ENCODE measurements at places on chromosomes 16 and 17.

DNA sequence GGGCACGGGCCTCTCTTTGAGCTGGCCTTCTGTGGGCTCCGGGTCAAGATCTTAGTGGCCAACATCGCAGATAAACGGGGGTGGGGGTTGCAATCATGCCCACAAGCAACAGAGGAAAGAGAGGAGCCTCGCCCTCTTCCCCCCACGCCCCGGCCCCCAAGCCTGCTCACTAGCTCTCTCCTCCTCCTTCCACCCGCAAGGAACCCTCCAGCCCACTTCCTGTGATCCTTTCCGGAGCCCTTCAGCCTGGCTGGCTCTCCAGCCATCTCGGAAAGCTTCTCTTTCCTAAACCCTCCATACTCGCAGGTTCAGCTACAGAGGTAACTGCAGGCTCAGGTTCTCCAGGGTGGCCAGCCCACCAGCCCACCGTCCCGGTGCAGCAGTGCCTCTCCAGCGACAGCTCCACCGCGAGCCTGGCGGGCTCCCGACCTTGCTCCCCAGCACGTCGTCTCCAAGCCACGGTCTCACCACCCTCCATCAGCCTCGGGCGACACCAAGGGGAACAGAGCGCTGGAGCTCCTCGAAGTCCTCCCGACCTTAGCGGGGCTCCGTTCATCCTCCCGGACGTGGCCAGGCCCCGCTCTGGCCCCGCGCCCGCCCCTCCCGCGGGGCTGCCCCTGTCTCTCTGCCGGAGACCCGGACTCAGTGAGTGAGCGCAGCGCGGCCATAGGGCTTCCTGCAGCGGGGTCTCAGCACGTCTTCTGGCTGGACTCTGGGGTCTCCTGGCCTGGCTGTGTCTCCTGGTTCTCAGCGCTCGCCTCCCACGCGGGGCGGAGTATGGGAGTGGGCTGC lies 12.9 kb upstream of the ODF4 start:
- DNase-seq, result no peak

DNA sequence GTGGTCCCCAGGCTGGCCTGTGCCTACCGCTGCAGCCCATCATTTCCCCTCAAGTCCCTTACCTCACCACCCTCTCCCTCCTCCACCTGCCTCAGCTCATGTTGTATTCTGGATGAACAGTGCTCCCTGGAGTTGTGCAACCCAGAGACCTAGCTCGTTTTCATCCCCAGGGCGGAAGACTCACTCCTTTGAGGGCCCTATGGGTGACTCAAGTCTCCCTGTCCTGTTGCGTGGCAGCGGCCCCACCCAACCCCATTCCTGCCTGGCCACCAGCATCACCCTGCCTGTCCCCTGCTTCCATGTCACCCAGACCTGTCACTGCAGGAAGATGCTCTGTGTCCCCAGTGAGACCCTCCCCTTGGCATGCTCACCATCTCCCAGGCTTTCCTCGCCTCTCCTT lies 3.3 kb downstream of the ALOX12B start:
- no peak for DNase-seq

DNA sequence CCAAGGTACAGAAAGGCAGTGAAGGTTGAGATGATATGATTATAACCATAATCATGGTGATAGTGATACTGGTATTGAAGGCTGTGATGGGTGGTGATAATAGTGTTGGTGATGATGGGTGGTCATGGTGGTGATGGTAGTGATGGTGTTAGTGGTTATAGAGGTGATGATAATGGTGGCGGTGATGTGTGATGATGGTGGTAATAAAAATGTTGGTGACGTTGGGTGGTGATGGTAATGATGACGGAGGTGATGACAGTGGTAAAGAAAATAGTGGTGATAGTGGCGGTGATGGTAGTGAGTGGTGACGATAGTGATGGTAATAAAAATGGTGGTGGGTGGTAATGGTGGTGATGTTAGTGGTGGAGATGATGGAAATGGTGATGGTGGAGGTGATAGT lies 65.1 kb upstream of the KDM8 start:
- no peak for DNase-seq

- no peak for DNase-seq
These were observed 8.4 kb downstream of the HOXB4 start for GRCh38 chr17:48569674-48570324.

GRCh38 chr16:11681556-11681955 lies 13.3 kb downstream of the SNN start:
- no peak for DNase-seq

GRCh38 chr16:55480228-55480655 lies 1.2 kb downstream of the MMP2 start:
- no peak for DNase-seq

DNA sequence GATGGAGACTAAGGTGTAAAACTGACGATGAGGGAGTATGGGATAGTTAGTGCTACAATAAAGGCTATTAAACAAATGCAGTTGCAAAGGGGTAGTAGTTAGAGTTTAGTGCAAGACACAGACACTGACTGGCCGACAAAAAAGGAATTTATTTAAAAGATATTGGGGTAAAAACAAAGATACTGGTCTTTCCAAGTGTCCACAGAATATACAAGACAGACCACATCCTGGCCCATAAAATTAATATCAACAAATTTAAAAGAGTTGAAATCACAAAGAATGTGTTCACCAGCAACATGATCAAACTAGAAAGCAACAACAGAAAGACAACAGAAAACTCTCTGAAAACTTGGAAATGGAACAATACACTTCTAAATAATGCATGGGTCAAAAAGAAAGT lies 54.7 kb downstream of the CFDP1 start:
- no peak for DNase-seq

GRCh38 chr16:79287424-79287917 lies 313.1 kb downstream of the MAF start:
- no peak for DNase-seq

DNA sequence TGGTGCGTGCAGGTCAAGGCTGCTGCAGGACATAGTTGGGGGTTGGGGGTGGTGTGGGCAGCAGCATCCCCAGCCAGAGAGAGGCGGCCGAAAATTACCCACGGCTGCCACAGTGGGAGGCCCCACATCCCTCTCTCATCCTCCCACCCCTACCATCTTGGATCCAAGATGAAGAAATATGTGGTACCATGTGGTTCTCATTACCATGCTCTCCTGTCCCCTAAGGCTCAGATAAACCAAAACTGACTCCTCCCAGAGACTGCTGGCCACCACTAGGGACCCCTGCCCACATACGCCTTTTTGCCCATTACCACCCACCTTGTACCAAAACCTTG lies 120.4 kb downstream of the HIC1 start:
- no peak for DNase-seq

GRCh38 chr16:51864575-51864974 lies 682.4 kb downstream of the TOX3 start:
- DNase-seq, result no peak

GRCh38 chr17:7204828-7205461 lies 14.7 kb downstream of the DLG4 start:
- peak; percentile 87 for DNase-seq

DNA sequence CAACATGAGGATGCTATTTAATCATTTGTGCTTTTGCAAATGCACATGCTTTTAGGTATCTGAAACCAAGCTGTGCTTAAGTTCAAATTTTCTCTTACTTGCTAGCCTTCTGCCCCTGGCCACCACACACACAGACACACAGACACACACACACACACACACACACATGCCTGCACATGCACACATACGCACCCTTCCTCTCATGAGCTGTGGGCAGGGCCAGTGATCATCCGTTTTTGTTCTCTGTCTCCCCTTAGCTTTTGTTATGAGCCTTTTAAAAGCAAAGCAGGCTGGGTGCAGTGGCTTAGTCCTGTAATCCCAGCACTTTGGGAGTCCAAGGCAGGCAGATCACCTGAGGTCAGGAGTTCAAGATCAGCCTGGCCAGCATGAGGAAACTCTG lies 34.2 kb downstream of the CD300LF start:
- no peak for DNase-seq

GRCh38 chr16:54462151-54462651 lies 175.6 kb upstream of the IRX3 start:
- no peak for DNase-seq

GRCh38 chr16:81752225-81752875 lies 26.7 kb upstream of the PLCG2 start:
- no peak for DNase-seq

DNA sequence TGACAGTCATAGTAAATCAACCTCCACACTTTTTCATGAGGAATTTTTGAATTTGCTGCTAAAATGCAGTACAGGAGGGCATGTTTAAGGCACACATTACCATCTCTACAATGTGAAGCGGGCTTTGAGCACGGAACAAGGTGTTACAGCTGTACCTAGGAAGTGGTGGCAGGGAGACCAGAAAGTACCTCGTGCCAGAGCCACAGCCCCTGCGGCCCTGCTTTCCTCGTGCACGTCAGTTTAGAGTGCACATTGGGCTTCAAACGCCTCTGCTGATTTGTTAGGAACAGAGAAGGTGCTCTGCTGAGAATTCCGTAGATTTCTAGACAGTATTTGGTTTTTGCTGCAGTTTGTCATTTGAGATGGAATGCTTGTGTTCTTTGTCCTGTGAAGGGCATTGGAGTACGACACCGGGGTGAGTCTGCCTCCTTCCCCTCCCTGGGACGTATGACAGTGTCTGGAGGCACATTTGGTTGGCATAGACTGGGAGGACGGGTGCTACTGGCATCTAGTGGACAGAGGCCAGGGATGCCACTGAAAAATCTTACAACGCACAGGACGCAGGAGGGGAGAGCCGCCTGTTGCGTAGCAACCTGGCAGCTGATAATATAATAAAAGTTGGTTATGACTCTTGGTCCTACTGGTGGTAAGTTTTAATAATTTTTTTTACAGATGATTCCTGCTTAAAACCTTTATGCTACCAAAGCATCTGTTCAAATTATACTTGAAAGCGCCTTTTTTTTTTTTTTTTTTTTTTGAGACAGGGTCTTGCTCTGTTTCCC lies 9.1 kb downstream of the FOXK2 start:
- no peak for DNase-seq

DNA sequence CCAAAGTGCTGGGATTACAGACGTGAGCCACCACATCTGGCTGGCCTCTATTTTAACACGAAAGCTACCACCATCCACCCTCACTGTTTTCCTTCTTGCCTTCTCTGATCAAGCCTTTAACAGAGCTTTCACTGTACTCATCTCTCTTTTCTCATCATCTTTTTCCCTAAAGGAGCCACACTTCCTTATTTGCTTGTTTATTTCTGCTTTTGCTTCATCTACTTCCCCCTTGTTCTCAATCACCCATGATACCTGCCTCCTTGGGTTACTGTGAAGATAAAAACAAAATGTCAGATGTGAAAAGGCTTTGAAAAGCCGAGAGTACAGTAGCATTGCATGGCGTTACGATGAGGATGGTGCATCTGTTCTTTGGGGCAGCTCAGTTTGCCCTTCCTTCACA lies 79.9 kb downstream of the ZNF18 start:
- no peak for DNase-seq

- DNase-seq, result no peak
These were observed 9.6 kb downstream of the ZNF750 start for GRCh38 chr17:82830249-82830661.

GRCh38 chr16:75566758-75567255 lies 628 bp downstream of the GABARAPL2 start:
- DNase-seq, result no peak

DNA sequence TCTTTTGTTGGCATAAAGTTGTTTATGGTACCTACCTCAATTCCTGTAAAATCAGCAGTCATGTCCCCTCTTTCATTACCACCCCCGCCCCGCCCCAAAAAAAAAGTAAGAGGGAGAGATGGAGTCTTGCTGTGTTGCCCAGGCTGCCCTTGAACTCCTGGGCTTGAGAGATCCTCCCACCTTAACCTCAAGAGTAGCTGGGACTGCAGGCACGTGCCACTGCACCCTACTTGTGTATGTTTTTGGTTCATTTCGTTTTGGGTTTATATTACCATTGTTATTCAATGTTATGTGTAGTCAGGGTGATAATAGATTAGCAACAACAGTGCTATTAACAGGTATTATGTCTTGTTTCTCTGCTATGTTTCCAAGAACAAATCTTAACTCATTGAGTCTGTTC lies 15.9 kb downstream of the TNRC6C start:
- DNase-seq, result no peak

GRCh38 chr16:86044241-86044671 lies 145.3 kb downstream of the IRF8 start:
- DNase-seq, result peak; percentile 34

GRCh38 chr17:48055531-48056245 lies 7.5 kb downstream of the NFE2L1 start:
- DNase-seq, result no peak

DNA sequence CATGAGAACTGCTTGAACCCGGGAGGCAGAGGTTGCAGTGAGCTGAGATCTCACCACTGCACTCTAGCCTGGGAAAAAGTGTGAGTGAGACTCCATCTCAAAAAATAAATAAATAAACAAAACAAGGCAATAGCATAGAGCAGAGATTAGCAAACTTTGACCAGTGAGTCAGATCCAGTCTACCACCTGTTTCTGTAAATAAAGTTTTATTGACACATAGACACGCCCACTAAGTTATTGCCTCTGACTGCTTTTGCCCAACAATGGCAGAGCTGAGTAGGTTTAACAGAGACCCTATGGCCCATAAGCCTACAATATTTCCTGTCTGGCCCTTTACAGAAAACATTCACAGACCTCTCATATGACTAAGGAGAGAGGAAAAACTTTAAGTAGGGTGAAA lies 44.3 kb downstream of the XYLT1 start:
- no peak for DNase-seq

DNA sequence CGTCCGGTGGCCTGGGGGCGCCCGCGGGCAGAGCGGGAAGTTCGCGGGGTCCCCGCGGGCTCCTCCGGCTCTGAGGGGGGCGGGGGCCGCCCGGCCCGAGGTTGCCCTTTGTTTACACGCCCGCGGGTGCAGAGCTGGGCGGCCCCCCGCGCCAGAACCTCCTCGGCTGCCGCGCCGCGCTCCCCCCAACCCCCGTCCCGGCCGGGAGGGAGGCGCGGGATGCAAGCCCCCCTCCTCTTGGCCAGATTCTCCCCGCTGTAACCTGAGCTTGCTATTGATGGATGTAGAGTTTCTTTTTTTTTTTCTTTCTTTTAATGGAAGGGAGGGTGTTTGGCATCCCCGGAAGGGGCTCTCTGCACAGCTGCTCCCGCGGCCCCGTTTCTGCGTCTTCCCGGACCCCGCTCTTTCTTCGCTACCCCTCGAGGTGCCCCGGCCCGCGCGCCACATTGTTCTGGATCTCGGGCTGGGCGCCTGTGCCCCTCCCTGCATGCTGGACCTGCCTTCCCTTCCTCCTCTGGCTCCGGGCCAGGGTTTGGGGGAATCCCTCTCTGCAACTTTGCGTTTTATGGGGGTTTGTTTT lies 646 bp downstream of the CBX2 start:
- DNase-seq, result no peak

- DNase-seq, result no peak
These were observed 1.7 kb downstream of the EMP2 start for GRCh38 chr16:10578474-10579316.

GRCh38 chr16:76121636-76122035 lies 155.6 kb upstream of the CNTNAP4 start:
- DNase-seq, result no peak

DNA sequence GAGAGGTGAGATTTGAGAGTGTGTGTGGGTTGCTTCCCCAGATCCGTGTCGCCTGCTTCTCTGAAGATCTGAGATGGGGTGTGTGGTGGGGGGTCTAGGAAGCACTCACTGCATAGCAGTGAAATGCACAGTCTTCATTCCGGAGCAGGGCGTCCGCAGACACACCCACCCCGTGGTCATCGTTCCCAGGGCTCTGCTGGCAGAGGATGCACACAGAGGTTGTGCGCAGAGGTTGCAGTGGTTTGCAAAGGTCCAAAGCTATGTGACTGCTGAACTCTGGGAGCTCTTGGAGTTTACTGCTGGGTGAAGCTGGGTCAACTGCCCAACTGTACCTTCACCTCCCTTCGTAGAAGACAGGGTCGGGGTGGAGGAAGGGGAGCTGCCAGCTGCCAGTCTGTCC lies 135.3 kb downstream of the SNX29 start:
- DNase-seq, result no peak

GRCh38 chr16:27954191-27954590 lies 109.3 kb downstream of the GSG1L start:
- no peak for DNase-seq
